ENCODE measurements at places on chromosomes 5 and 9. TPM values are rescaled to one million over a fixed set of nuclear protein-coding genes. Genes with fewer than 3 reads are reported as not detected.

- DNase-seq = no peak
These were observed 715 bp downstream of the LCN8 start for GRCh38 chr9:136757328-136757727.

GRCh38 chr9:3124001-3124400 lies 280.1 kb upstream of the PUM3 start:
- DNase-seq = no peak

- no peak for DNase-seq
These were observed 8.4 kb downstream of the FNBP1 start for GRCh38 chr9:130034570-130034969.

DNA sequence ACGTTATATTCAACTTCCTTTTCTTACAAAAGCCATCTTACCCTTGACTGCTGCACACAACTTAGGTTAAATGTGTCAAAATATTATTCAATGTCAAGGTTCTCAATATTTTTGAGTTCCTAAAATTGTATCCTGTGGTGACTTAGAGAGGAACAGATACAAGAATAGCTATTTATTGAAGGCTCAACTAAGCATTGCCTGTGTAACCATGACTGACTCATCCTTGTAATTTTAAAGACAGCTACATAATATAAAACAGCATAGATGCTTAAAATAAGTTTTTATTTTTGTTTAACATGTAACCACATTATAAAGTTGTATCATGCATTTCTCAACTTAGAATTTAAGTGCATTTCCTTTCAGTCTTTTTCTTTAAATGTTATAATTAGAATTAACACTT lies 312.9 kb upstream of the RGMB start:
- DNase-seq = no peak

GRCh38 chr9:129270205-129270604 lies 92.1 kb upstream of the IER5L start:
- DNase-seq = no peak

Gene GPX3
- 4.1 TPM for total RNA-seq

Gene PDGFRB
- total RNA-seq = 12.2 TPM

Gene OGN
- total RNA-seq = 17.5 TPM

- DNase-seq = no peak
These were observed 25.9 kb downstream of the BRINP1 start for GRCh38 chr9:119343059-119343990.

- DNase-seq = no peak
These were observed 209.2 kb upstream of the IRX4 start for GRCh38 chr5:2091921-2092320.

- no peak for DNase-seq
These were observed 1.0 kb upstream of the MEF2C start for GRCh38 chr5:88883836-88884607.

Gene GRM6
- total RNA-seq = under 0.01 TPM

Gene HTR4
- 1.2 TPM for total RNA-seq

Gene CARD6
- 0.82 TPM for total RNA-seq

DNA sequence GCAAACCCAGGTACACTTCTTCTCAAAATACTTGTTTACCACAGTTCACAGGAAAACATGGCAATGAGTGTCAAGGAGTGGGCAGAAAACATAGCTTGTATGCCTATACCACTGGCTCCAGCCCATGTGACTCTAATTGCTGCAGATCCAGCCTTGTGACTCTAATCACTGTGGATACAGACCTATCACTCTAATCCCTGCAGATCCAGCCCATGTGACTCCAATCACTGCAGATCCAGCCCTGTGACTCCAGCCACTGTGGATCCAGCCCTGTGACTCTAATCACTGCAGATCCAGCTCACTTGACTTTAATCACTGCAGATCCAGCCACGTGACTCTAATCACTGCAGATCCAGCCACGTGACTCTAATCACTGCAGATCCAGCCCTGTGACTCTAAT lies 366.3 kb upstream of the IRX4 start:
- DNase-seq = no peak

GRCh38 chr5:170451747-170452365 lies 52.0 kb upstream of the KCNIP1 start:
- DNase-seq = no peak

Gene THBS4
- total RNA-seq = 2.0 TPM

Gene ZNF462
- total RNA-seq = 108 TPM

Gene CTXN3
- 13.9 TPM for total RNA-seq

- no peak for DNase-seq
These were observed 1913.7 kb upstream of the WWC1 start for GRCh38 chr5:166377756-166378155.

DNA sequence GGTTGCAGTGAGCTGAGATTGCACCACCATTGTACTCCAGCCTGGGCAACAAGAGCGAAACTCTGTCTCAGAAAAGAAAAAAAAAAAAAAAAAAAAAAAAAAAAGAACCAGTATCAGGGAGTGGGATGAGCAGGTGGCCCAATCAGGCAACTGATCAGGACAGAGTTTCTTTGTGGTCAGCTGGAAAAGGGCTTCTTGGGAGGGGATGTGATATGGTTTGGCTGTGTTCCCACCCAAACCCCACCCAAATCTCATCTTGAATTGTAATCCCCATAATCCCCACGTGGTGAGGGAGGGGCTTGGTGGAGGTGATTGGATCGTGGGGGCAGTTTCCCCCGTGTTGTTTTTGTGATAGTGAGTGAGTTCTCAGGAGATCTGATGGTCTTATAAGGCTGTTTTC lies 4.7 kb upstream of the GCNT1 start:
- DNase-seq = no peak

Gene SPINK1
- total RNA-seq = not detected

- DNase-seq = no peak
These were observed 16.8 kb upstream of the TCOF1 start for GRCh38 chr5:150340614-150341255.

- no peak for DNase-seq
These were observed 285.1 kb upstream of the DAP start for GRCh38 chr5:11046160-11046559.

- no peak for DNase-seq
These were observed 3.6 kb upstream of the DPH7 start for GRCh38 chr9:137582286-137582860.

DNA sequence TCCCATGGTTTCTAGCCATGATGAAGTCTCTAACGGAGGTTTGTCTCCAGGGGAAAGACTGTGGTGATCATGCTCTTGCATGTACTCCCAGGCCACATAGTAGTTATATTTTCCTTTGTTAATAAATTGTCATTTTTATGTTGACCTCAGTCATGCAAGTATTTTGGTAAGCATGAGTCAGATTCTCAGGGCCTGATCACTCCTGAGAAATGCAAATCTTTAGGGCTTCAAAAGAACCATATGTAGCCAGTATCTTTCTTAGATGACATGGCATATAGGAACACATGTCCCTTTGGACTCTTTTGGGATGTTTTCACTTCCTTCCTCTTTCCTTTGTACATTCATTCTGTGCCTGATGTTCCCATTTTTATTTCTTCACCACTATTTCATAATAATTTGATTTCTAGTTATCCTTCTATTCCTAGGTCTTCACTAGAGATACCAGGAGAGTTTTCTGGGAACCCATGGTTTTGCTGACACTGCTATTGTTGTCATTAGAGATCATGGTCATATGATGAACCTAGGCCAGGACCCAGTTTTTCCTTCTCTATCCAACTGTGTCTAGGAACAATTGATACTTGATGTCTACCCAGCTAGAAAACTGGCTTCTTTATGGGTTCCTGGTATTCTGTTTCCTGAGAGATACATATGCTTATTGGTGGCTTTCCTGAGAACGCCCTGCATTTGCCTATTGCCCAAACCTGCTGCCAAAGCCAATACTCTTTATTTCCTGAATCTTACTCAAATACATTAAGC lies 248.1 kb upstream of the NREP start:
- no peak for DNase-seq

GRCh38 chr5:146622391-146622790 lies 106.4 kb upstream of the GPR151 start:
- DNase-seq = no peak

DNA sequence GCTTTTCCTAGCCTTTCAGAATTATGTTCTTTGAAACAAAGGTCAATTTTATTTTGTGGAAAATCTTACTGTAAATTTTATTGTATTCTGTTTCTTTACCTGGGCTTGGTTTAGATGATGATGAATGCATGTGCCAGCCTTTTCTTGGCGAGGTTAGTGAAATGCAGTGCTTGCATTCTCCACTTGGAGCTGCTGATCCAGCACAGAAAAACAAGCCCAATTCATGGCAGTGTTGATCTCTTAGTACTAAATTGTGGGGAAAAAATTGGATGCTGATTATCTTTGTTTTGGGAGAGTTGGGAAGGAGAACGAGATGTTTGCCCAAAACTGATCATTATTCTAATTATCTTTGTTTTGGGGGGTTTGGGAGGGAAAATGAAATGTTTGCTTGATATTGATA lies 3.7 kb downstream of the HABP4 start:
- peak; percentile 50 for DNase-seq
